Stimulated activated CD4-positive, alpha-beta T cell treated with anti-CD3 and anti-CD28 coated beads, Interleukin-4, amount 100 ng/mL, for 1 hour (primary cell): ENCODE measurements at places on chromosomes 16 and 17.

- no peak for DNase-seq
Observed at GRCh38 chr17:34532281-34533065, 46.9 kb upstream of the TMEM132E start.

- no peak for DNase-seq
Observed at GRCh38 chr16:12793120-12793864, 10.4 kb downstream of the CPPED1 start.

- DNase-seq, result no peak
Observed at GRCh38 chr17:16181581-16181980, 33.8 kb downstream of the NCOR1 start.

- no peak for DNase-seq
Observed at GRCh38 chr16:31467858-31468257, 4.1 kb upstream of the TGFB1I1 start.

- DNase-seq, result no peak
Observed at GRCh38 chr17:73634629-73635028, 9.6 kb downstream of the SDK2 start.

- DNase-seq, result no peak
Observed at GRCh38 chr16:18804540-18804939, 3.2 kb upstream of the ARL6IP1 start.

GRCh38 chr17:68288375-68288774 lies 2.6 kb downstream of the SLC16A6 start:
- no peak for DNase-seq

GRCh38 chr17:12402963-12403622 lies 262.6 kb upstream of the MYOCD start:
- DNase-seq, result no peak

GRCh38 chr17:27315322-27315721 lies 21.4 kb downstream of the WSB1 start:
- no peak for DNase-seq

- no peak for DNase-seq
Observed at GRCh38 chr16:53341792-53342191, 92.5 kb upstream of the RBL2 start.
